Stimulated activated CD8-positive, alpha-beta memory T cell treated with anti-CD3 and anti-CD28 coated beads, Interleukin-4, amount 100 ng/mL, for 1 hour (primary cell): ENCODE measurements at places on chromosomes 11 and 22.

DNA sequence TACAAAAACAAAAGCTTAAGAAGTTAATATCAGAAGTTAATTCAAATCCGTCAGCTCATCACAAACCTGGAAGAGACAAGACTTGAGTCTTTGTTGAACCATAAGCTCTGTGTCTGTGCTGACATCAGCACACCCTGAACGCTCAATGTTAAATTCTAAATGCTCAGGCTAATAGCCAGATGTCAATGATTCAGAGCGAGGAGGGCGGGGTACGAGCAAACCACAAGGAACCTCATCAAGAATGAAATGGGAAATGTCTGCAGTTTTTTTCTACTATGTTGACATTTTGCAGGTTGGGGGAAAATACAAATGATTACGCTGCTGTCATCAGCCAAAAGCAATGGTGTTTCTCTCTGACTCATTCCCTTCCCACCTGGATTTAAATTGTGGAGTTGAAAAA lies 1057.2 kb downstream of the NTM start:
- DNase-seq, result no peak

DNA sequence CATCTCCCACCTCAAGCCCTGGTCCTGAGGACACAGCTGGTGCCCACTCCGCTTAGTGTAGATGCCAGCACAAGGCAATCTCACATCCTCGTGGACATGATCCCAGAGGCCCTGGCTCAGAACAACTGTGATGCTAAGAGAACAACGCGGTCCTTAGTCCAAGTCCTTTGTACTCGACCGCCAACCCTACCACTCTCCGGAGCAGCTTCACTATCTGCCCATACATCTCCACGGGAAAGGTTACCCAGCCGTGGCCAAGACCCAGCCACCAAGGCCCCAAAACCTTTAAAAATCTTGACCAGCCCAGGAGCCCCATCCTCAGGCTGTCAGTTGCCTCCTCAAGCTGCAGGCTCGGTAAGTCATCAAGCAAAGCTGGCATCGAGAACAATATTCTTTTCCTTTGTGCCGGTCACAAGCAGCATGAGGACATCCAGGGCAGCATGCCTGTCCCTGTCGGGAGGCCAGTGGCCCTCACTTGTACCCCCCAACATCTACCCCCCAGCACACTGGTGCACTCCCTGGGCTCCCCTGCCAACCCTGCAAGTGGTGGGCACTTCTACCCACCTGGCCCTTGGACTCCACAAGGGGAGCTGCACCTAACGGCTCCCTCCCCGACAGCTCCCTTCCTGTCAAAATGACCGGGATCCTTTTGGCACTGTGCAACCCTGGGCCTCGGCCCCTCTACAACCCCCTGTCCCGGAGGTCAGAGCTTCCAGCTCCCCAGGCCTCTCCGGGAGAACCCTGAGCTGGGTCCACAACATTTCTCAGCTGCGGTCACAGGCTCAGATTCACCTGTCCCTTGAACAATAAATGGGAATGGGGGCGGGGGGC lies 2.5 kb downstream of the OSBPL5 start:
- no peak for DNase-seq

- DNase-seq, result no peak
Observed at GRCh38 chr22:26800858-26801257, 143.5 kb downstream of the MIAT start.

DNA sequence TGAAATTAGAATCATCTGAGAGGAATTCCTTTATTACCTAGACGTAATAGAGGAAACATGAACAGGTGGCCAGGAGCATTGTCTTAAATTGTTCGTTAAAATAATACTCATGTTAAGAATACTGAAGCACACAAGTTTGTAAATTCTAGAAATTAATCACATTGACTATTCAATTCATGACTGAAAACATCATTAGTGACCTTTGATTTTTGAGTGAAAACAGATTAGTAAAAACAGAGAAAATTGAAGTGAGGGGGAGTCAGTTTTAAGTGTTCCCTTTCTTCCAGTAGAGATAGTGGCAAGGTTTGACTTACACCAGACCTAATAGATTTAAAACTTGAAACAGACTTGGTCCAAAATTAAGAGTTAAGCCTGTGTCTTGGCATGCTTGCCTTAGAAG lies 1.4 kb downstream of the ZFP91 start:
- no peak for DNase-seq

DNA sequence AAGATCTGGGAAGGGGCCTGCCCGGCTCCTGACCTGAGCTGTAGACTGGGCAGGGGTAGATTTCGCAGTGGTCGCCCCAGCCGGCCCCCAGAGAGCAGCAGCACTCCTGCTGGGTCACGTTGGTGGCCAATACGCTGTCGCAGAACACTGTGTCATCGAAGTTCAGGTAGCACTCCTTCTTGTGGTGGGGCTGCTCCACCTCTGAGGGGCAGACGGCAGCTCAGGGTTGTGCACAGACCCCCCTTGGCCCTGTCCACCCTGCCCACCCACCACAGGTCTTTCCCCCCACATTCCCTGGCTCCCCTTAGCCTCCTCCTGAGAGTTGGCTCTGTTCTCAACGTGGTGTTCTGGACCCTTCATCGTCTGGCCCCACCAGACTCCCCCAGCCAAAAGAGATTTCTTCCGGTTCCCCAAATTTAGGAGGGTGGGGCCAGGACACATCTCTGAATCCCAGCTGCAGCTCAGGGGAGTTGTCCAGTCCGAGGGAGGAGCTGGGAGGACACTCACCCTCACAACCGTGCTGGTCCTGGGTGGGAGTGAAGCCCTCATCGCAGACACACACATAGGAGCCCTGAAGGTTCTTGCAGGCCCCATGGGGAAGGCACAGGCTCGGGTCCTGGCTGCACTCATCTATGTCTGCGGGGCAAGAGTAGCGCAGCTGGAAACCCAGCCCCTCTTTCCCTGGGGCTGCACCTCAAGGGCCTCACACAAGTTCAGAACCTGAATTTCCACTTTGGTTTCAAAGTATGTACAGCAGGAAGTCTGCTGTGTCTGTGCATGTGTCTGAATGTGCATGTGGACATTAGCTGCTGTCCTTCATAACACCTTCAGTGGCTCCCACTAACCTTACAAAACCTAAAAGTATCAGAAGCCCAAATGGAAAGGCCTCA lies 16.5 kb downstream of the SCYL1 start:
- DNase-seq, result no peak

DNA sequence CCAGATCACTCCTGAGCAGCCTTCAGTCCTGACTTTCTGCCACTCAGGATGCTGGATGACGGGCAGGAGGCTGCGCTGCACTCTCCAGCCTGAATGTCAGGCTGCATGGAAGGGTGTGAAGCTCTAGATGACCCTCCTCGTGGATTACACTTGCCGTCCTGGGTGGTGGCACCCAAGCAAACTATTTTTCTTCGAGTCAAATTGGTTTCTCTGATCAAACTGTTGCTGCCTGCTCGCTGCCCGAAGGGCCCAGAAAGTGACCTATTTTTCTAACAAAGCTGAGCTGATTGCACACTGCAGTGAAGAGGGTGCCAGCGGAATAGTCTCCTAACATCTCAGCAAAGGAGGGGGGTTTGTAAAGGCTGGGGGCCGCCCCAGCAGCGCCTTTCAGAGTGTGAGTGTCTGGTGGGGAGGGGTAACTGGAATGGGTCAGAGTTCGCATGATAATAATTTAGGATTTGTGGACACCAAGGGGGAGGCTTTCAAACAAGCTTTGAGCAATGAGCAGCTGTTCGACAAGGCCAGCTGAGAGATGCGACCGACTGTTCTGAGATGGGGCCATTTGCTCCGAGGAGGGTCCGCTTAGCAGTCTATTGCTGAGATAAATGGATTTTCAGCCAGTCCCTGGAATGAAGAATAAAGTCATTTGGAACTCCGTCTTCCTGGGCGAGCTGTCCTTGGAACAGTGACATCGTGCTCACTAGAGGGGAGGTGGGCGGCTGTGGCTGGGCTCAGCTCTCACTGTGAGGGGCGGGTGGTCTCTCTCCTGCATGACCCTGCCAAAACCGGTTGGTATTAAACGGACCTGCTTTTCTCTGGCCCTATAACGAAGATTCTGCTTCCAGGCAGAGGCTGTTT lies 537.6 kb downstream of the BRD1 start:
- DNase-seq, result no peak

DNA sequence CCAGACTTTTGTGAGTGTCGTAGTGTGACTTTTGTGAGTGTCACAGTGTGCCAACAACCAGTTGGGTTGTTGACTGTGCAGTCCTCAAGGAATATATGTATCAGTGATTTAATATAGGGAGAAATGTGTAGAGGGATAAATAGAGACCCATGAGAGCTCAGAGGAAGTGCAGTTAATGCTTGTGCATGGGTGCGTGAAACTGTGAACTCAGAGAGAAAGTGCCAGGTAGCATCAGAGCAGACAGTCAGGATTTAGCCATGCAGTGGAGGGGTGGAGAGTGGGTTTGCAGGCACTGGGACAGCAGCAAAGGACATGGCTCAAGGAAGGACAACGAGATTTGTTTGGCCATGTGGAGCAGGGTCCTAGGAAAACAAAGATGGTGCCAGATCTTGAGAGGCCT lies 33.6 kb downstream of the YWHAH start:
- no peak for DNase-seq

DNA sequence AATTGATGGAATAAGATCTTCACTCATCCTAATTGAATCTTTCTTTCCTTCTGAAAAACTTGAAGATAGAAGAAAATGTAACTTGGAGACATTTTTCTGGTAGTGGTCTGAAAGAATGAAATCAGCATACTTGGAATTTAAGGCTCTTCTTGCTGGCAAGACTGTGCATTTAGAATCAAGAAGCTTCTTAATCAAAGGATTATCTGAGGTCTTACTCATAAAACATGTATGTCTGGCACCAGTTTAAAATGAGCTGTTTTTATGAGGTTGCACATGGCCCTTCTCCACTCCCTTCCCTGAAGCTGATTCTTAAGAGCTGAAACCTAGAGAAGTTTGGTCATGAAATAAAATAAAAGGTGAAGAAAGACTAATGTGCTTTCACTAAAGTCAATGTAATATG lies 77.3 kb downstream of the ARHGEF12 start:
- no peak for DNase-seq

- no peak for DNase-seq
Observed at GRCh38 chr11:125454047-125454446, 42.0 kb downstream of the FEZ1 start.

GRCh38 chr11:48013269-48013901 lies 33.0 kb downstream of the PTPRJ start:
- no peak for DNase-seq
